ENCODE measurements at places on chromosomes 11 and 22.

DNA sequence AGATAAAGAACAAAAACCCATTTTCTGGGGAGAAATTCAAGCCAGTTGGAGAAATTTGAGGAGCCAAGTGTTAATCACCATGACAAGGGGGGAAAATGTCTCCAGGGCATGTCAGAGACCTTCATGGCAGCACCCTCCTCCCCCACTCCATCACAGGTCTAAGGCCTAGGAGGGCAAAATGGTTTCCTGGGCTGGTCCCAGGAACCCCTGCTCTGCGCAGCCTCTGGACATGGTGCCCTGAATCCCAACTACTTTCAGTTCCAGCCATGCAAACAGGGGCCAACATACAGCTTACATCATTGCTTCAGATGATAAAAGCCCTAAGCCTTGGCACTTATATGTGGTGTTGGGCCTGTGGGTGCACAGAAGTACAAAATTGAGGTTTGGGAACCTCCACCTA is 167.5 kb downstream of the LUZP2 start:
- no peak for DNase-seq

DNA sequence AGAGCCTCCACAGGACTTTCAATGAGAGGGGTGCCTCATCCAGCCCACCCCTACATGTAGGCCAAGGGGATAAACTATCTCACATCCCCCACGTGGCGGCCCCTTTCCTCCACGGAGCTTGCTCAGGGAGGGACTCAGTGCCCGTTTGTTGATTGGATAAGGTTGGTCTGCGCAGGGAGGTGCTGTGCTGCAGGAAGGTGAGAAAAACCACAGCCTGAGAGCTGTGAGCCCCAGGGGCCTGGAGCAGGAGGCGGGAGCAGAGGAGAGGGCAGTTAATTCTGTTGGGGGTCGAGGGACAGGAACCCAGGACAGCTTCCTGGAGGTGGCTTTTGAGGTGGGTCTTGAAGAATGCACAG is 31.9 kb upstream of the ATXN10 start:
- no peak for DNase-seq

DNA sequence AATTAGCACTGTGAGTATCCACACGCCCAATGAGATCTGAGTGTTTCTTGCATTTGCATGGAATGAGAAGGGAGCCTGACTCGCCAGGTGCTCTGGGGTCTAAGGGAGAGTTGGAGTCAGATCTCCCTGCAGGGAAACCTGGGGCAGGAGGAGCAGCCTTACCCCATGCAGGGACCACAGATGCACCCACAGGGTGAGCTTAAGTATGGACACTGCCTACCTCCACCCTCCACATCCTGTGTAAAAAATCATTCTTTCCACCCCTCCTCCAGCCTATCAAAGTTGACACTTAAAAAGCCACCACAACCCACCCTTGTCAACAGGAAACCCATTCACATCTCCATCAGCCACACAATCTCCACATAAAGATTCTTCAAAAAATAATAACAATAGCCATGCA is 67.0 kb upstream of the IGLL5 start:
- peak; percentile 67 for DNase-seq

GRCh38 chr22:36029406-36029755 is 757 bp upstream of the RBFOX2 start:
- DNase-seq: no peak

GRCh38 chr22:46783721-46784120 is 21.3 kb downstream of the TBC1D22A start:
- no peak for DNase-seq

DNA sequence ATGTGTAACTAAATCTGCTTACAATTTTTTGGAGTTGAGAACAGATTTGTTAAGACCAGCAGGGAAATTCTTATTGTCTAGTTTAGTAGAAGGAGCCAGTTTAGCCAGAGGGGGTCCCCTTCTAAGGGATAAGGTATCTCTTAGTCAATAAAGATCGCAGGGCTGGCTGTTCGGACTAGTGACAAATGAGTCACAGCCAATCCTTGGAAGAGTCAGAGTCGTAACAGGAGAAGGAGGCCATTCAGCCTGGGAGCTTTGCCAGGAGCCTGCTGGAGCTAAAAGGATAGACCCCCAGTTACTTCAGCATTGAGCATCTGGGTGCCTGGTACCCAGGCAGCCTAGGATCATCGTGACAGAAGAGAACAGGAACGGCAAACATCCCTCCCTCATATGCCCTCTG is 191.6 kb upstream of the ARHGAP20 start:
- no peak for DNase-seq

DNA sequence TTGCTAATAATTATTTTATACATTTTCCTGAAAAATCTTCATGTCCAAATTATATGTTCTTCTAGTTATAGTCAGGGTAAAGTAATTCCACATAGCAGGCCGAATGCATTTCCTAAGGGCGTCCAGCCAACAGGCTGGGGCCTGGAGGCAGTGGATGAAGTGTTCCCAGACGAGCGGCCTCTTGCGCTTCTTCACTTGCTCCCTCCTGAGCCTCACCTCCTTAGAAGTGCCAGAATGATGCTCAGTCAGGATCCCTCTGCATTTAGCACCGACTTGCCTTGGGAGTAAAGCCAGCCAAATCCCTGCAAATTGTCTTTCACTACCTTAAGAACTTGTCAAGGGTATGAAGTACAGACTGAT is 1.5 kb downstream of the OLFML1 start:
- DNase-seq: no peak

DNA sequence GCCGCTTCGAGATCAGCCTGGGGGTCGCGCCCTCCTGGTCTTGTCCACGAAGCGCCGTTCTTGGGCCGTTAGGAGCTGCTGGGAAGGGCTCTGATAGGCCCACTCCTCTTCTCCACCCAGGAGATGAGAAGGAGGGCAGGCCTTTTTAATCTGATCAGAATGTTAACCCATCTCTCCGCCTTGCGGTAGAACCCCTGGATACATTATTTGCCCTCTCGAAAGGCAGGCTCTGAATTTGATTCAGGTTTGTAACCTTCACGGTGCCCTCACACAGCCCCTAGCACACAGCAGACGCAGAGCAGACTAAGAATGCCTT is at the start of gene CCDC83:
TSS of gene CCDC83 (plus strand) at position 43 of the 316 bp plus-strand sequence. CDS start 9,741 bp downstream, outside the sequence.
- no peak for DNase-seq

GRCh38 chr11:72370201-72370600 is 64.1 kb downstream of the CLPB start:
- no peak for DNase-seq

DNA sequence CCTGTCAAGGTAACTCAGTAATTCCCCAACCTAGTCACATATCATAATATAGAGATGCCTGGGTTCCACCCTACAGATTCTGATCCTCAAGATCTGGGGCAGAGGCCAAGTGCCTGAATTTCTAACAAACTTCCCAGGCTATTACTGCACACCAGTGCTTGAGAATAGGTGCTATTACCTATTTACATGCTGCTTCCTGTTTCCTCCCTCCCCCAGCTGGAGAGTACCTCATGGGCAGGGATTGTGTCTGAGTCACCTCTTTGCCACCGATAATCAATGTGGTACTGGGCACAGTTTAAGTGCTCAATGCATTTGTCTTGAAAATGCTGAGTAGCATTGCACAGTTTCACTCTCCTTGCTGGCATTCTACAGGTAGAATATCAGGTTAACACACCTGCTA is 582.2 kb upstream of the CADM1 start:
- no peak for DNase-seq

GRCh38 chr22:46737976-46738646 is at the start of gene CERK:
Gene CERK (minus strand): TSS chr22:46738252. CDS start chr22:46738148, 104 bp downstream.
- peak; percentile 69 for DNase-seq

All from CD4-positive, alpha-beta T cell treated with Interleukin-2 at 100 ng/mL for 4 hours (primary cell).